ENCODE measurements at places on chromosomes 13 and 19.

DNA sequence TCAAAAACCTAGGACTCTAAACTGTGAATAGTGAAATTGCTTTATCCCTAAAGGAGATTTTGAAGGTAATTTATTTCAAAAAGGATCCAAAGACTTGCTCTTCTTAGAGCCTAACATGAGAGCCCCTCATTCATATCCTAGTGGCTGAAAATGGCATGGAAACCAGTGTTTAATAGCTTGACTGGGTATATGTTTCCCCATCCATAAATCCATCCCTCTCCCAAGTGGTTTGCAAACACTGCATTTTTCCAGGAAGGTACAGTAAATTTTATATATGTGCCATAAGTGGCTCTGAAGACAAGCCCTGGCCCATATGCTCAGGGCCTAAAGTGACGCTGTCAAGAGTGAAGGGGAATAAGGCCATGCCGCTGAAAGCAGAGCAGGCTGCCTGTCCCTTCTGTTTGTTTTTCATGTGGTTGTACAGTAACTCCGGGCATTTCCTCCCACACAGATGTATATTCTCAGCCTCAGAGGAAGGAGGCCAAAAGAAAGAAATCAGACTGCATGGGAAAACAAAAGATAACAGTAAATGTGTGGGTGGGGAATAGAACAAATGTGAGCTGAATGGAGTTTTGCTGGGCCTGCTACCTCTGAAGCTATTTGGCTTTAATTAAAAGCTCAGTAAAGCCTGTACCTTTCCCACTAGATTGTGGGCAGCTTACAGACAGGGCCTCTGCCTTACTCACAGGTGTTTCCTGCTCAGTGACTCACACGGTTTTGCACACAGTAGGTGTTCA lies 181.9 kb downstream of the PCDH9 start:
- DNase-seq, result no peak

GRCh38 chr19:43765109-43765876 lies 10.5 kb upstream of the SMG9 start:
- DNase-seq, result peak; percentile 76

DNA sequence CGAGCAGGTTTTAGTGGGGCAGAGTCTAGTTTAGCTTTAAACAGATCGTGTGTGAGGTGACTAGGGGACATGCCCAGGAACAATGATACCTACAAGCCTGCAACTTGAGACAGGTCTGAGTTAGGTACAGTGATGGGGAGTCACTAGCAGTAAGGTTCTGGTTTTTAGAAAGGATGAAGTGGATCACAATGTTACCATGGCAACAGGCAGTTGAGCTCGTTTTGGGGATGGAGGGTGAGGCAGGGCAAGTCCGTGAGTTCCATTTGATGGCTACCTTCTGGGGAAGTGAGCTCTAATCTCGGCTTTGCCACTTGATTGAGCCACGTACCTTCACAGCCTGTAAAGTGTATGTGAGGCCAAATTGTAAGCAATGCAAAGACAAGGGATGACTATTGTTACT lies 76.0 kb upstream of the GTF3A start:
- no peak for DNase-seq

GRCh38 chr13:25170554-25171111 lies 1.5 kb downstream of the AMER2 start:
- DNase-seq, result peak; percentile 1

GRCh38 chr13:28550091-28550490 lies 55.2 kb upstream of the FLT1 start:
- no peak for DNase-seq

DNA sequence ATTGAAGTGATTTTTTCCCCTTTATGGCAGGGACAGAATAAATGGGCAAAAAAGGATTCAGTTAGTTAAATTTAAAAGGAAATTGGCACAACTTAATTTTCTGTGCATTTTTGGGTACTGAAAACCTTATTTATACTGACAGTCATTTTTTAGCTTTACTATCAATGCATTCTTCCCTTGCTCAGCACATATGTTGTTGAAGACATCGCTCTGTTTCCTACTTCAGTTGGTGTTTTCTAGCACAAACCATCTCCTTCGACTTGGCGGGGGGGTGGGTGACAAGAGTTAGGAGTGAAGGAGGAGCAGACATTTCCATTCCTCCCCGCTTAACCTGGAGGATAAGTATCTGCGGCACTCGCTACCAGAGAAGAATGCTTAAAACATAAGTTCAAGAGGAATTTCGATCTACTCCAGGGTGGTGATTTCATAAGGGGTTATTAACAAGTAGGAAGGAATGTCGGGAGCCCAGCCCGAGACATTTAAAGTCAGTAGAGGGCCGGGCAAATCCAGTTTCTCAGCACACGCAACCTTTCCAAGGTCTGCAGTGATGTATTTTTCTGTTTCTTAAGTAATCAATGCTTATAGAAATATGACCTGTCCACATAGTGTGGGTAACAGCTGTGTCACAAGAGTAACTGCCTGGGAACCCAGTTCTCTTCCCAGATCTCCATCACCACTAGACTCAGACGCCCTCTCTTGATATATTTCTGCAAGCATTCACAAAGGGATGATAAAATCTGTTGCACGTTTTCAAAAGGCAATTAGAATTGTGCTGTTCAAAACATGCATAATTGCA lies 525.8 kb downstream of the MYO16 start:
- no peak for DNase-seq

DNA sequence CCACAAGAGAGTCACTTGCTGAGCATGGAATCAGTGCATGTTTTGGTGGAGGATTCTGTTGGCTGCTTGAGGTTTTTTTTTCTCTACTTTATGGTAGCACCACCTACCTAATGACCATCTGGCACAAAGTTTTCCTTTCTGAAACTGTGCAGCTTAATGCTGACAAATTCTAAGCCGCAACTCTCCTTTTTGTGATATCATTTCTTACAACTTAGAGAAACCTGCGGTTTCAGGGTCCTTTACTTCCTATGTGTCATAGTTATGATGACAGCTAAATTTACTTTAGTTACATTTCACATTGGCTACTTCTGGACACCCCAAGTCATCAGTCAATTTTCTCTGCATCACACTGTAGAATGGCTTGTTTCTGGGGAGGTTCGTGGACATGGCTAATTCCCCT lies 115.4 kb upstream of the TMTC4 start:
- DNase-seq, result no peak

- no peak for DNase-seq
Observed at GRCh38 chr19:51131780-51132680, 7.3 kb downstream of the SIGLEC9 start.

DNA sequence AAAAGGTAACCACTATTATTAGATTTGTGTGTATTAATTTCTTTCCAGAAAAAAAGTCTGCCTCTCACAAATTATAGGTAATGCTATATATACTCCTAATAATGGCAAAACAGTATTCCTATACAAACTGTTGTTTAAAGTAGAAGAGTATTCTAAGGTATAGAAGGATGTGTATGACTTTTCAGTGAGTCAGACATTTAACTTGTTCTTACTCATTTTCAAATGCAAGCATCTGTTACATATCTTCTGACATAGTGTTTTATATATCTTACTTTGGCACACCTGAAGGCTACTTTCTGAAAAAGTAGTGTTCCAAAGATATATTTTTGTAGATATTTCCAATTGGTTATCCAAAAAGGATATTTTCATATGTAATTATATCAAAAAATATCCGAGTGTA lies 3.5 kb upstream of the SLITRK5 start:
- no peak for DNase-seq

- DNase-seq, result no peak
Observed at GRCh38 chr19:44662691-44663385, 8.4 kb upstream of the CEACAM19 start.
